GM12878 (cell line): ENCODE measurements at places on chromosomes 5 and 9. TPM values are rescaled to one million over a fixed set of nuclear protein-coding genes. Genes with fewer than 3 reads are reported as not detected.

DNA sequence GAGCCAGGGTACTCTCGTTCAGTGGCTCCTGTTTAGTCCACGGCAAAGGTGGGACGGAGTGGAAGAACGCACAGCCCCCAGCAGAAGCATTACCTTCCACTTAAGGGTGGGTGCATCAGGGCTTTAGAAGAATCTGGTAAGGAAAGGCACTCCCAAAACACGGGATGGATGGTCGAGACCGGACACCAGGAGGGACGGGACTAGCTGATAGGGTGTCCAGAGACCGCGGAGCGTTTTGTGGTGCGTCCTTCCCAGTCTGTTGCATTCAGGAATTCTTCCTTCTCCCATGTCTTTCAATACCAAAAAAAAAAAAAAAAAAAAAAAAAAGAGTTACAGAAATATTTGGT lies 545 bp upstream of the CTSV start:
- DNase-seq: no peak

GRCh38 chr5:138351517-138351916 lies 968 bp upstream of the KDM3B start:
- DNase-seq: no peak

- DNase-seq: no peak
These were observed 105.2 kb downstream of the FRMD3 start for GRCh38 chr9:83432877-83433550.

GRCh38 chr9:124239249-124240073 lies 18.3 kb upstream of the NEK6 start:
- peak; percentile 72 for DNase-seq

DNA sequence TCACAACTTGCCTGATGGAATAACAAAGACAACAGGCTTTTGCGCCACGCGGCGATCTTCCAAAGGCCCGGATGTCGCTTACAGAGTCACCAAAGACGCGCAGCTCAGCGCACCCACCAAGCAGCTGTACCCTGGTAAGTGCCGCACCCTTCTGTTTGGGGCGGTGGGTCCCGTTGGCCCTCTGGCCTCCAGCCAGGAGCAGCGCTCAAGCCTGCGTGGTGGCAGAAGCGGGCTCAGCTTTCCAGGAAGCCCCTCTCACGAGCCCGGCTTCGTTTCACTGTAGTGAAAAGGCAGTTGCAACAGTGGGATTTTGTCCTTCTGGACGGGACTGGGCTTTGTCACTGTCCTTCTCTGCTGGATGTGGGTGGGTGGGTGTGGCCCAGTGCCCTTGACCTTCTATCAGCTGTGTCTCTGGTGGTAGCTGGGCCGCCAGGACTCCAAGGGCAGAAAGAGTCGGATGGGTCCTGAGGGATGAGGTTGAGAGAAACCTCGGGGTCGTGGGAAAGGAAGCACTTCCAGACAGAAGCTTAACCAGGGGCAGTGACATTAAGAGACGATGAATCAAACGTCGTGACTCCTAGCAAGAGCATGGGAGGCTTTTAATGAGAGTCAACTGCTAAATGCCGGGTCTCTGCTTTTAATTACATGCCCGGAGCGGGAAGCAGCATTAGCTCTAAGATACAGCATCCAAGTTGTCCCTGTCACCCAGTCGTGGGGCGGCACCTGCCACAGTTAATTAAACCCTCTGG lies 49.5 kb downstream of the COL5A1 start:
- no peak for DNase-seq

GRCh38 chr9:81086416-81086815 lies 602.9 kb downstream of the TLE1 start:
- no peak for DNase-seq

DNA sequence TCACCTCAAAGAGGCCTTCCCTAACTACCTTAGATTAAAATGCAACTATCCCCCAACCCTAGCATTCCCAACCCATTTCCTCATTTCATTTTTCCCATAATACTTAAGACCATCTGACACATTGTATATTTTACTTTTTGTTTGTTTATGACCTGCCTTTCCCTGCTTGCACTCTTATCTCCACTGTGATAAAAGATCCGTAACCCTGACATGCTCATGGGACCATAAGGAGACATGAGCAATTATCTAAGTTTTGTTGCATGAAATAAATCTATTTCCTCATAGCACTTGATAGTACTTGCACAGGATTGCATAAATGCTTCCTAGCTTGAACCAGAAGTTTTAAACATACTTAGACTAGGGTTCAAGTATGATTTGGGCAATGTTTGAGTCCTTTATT lies 323.7 kb downstream of the NPR3 start:
- no peak for DNase-seq

DNA sequence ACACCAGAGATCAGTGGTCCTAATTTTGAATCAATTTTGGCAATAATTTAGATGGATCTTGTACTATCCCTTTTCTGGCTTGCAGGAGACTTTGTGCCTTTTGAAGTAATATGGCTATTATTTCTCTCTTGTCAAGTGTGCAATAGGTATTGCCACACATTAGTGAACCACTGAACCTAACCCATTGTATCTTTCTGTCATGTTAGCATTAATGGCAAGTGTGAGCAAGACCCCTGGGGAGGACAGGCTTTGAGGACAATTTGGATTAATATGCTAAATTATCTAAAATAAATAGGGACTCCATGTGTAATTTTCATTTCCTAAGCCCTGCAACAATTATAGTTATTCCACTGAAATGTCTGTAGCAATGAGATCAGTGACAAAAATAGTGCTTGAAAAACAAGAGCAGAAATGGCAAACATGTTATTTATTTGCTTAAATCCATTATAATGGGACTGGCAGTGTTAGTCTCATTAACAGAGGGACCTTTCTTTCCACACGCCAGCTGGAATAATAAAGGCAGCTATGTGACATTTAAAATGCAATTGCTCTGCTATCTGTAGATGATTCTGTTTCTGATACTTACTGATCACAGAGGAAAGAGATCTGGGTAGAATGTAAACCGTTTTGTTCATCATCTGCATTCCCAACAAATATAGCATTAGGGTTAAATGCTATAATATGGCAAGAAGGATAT lies 753.3 kb upstream of the ZNF608 start:
- DNase-seq: no peak

The LPAR1 gene
- total RNA-seq: 9.6 and 10.8 TPM in 2 replicates

DNA sequence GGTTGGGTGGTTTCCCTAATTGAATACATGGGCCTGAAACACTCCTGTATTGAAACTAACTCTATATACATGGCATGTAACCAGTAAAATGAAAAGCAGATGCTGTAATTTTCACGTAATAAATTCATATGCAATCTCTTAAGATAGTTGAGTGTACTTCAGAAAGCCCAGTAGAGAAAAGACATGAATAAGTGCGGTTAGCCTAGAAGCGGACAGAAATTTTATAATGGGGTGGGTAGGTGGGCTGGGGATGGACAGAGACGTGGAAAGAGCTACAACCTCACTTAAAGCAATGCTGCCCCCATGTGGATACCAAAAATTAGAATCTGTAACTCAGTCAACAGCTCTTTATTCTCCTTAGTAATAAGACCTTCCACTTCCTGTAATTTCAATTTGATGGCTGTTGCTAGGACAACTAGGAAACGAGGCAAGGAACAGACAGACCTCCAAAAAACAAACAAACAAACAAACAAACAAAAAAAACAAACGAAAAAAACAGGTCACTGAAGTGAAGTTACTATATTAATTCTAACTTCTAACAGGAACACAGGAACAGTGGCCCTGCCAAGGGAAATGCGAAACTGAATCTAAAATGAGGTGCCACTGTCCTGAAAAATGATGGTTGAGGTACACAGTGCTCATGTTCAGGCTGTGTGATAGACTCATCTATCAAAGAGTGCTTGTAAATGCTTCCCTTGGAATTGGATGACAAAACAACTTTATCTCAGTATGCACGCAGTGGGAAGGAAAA lies 103.4 kb upstream of the GNA14 start:
- DNase-seq: no peak

The GBGT1 gene
- 1.3 and 1.4 TPM in 2 replicates for total RNA-seq

GRCh38 chr5:171586436-171586835 lies 167.0 kb downstream of the FGF18 start:
- DNase-seq: no peak

DNA sequence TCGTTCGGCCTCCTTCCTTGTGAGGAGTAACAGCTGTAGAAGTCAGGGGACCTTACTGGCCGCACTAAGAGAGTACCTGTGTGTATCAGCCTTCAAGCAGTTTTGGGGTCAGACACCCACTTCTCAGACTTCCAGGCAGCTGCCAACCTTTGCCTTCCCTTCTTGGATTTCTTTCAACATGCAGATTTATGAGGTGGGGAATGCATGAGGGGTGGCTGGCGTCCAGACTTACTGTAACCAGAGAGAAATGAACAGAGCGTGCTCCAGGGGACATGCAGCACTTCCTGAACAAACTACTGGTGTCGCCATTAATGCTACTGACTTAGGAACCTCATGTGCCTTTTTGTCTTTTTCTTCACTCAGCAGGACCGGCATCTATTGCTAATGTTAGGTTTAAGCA lies 46.7 kb downstream of the INSYN2B start:
- DNase-seq: no peak

DNA sequence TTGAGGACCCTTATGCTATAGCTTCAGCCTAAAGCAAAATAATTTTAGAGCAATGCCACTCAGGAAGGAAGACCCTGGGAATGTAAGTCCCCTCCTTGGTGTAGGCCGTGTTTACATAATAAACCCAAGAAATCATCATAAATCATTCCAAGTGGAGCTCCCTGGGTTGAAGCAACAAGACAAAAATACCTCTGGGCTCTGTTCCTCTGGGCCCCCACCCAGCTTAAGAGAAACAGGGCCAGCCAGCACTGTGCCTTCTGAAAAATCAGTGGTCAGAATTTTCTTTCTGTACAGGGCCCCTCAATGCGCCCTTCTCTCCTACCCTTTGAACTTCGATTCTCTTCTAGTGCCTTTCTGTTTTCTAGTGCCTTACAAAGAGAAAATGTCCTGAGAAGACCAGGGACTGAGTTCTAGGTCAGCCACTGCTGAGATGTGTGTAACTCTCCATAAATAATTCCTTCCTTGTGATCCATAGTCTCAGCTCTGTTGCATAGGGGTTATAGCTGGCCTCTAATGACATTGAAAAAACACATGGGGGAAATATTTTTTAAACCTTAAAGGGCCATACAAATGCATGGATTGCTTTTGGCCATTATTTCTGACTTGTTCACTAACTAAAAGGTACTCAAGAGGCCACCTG lies 101.0 kb downstream of the ADRB2 start:
- no peak for DNase-seq

The IFNA21 gene
- not detected in 2 replicates for total RNA-seq

The ANGPTL2 gene
- total RNA-seq: 1.6 TPM in 2 replicates

DNA sequence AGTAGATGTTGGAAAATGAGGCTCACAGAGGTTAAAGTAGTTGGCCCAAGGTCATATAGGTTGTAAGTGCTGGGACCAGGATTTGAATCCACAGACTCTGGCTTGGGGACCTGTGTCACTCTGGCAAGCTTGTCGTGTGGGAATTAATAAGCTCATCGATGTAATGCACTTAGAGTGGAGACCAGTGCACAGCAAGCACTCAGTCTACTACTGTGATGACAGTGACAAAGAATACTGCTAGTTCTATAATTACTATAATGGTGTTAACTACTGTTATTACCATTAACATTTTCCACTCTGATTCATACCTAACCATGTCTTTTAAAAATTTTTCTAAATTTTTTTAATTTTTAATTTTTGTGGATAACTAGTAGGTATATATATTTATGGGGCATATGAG lies 12.8 kb downstream of the PAM start:
- DNase-seq: no peak

The MARCHF3 gene
- total RNA-seq: 12.3 and 14.5 TPM in 2 replicates

- DNase-seq: no peak
These were observed 31.1 kb upstream of the CPLX2 start for GRCh38 chr5:175840050-175840841.

The CDO1 gene
- not detected in 2 replicates for total RNA-seq

The ANAPC2 gene
- 62.2 and 65.2 TPM in 2 replicates for total RNA-seq
